NCI-H187 treated with DMSO at 0.1 percent for 48 hours (cell line): ENCODE measurements at places on chromosomes 7 and 10.

DNA sequence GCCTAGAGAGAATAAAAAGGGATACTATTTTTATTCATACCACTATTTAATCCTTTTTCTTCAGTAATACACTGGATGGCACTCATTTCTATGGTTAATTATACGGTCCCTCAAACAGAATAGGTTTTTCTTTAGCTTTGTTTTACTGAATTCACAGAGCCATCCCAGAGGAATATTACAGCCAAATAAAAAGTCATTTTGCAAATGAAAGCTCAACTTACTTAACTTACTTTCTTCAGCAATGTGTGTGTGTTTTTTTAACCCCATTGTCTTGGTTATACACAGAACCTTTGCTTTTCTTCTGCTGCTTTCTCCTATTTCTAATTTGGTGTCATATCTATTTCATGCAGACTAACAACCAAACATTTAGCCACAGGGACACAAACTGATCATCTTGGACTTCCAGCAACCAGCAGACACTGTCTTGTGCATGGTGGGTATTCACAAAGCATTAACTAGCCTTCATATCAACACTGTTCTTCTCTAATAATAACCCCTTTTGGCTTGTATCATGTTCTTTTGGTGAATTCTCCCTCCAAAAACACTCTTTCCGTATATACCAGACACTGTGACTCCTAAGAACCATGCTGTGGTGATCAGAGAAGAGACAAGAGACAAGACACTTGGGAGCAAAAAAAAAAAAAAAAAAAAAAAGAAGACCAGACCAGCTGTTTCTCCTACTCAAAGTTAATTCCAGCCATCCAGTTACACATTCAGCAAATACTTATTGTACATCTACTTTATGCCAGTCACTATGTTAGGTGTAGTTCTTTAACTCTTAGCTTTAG is 40.4 kb downstream of the PIP4K2A start:
- DNase-seq: no peak

DNA sequence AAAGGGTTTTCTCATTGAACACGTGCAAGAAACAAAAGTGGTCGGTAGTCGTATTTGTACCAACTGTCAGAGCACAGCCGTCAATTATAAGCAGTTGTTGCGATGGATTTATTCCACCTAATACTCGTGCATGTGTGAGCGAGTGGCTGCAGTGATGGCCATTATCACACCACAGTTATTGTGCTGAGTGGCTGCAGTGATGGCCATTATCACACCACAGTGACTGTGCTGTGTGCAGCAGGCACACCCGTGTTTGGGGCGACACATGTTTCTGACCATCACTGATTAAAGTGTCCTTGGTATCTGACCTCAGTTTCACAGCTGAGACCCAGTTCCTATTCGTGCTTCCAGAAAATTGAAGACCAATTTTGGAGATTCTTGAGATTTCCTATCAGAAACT is 142.9 kb upstream of the PFKP start:
- DNase-seq: no peak

- no peak for DNase-seq
Measured at GRCh38 chr10:28429573-28430216, 103.2 kb upstream of the WAC start.

GRCh38 chr7:18302097-18302496 is 193.5 kb upstream of the HDAC9 start:
- no peak for DNase-seq

GRCh38 chr7:40437498-40437897 is 302.7 kb downstream of the SUGCT start:
- no peak for DNase-seq

- DNase-seq: no peak
Measured at GRCh38 chr10:71064413-71065118, 147.8 kb upstream of the UNC5B start.

DNA sequence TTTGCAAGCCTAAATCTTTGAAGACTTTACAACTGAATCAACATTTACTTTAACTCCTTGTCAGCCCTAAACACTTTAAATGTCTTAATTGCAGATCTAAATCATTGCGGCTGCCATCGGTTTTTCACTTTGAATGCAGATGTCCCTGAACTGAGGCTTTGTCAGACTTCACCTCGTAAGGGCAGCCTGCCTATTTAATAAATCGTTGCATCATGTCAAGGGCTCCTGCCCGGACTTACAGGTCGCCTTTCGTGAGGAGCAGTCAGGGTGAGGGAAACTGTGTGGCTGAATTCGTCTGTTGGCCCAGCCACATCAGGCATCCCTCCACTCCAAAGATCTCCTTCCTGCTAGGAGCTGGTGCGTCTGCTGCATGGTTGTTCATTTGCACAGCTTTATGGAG is 368.2 kb upstream of the NPVF start:
- DNase-seq: no peak

GRCh38 chr10:85927952-85928665 is 438.5 kb downstream of the GRID1 start:
- DNase-seq: no peak

DNA sequence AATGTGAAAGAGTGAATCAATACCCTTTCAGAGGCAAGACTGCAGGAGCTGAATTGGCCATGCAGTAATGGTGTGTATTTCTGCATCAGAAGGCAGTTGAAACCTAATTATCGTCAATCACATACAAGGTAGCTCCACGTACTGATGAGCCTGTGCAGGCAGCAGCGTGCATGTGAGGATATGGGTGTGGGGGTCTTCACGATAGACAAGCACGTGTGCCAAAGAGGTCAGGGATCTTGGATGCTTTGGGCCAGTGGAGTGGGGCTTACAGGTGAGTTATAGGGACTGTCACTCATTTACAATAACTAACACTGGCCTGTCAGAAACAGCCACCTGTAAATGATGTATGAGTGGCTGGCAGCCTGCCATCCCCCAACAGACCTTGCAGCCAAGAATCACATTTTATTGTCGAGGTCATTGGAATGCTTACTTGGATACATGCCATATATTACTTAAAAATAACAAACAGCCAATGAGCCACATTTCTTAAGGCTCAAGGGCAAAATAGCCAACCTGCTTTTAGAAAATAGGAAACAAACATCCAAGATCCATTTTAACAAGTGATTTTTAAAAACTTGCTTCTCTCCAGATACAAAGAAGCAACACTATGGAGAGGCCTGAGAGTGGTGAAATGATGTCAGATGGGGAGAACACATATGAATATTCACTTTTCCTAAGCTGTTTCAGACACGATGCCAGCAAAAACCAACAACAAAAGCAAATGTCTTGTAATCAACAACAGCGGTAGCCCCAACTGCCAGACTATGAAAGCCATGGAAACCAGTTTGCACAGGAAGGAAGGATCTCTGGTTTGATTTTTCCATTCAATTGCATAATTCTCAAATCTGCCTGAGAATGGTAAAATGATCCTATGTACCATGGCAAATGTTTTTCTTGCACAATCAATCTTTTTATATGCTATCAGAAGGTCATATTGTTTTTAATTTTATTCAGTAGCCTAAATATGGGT is 210.7 kb downstream of the SKAP2 start:
- DNase-seq: no peak
